ENCODE measurements at places on chromosomes 2 and 18.

- no peak for DNase-seq
Measured at GRCh38 chr18:36314098-36314497, 16.6 kb downstream of the FHOD3 start.

GRCh38 chr2:230861552-230862255, 3.0 kb upstream of the ITM2C start:
- no peak for DNase-seq

DNA sequence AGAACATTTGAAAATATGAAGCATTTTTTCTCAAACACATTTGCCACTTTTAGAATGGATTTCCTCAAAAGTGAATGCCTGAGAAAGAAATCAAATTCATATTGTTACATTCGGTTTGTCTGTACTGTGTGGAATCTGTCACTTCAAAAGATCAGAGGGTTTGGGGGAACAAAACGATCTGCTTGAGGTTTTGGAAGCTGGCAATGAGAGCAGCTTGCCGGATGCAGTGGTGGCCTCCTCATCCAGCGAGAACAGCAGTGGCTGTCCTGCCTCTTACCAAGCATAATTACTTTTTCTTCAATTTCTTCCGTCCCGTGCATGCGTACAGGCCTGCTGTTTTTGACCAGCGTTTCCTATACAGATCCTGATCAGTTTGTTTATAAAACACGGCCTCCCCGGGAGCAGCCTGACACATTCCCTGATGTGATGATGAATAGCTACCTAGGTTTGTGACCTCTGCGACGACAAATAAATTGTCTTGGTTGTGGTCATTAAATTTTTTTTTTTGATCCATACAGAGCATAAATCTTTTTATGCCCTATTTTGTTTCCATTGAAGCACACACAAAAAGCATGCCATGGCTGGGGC, 45.2 kb downstream of the ITGA6 start:
- DNase-seq = no peak

DNA sequence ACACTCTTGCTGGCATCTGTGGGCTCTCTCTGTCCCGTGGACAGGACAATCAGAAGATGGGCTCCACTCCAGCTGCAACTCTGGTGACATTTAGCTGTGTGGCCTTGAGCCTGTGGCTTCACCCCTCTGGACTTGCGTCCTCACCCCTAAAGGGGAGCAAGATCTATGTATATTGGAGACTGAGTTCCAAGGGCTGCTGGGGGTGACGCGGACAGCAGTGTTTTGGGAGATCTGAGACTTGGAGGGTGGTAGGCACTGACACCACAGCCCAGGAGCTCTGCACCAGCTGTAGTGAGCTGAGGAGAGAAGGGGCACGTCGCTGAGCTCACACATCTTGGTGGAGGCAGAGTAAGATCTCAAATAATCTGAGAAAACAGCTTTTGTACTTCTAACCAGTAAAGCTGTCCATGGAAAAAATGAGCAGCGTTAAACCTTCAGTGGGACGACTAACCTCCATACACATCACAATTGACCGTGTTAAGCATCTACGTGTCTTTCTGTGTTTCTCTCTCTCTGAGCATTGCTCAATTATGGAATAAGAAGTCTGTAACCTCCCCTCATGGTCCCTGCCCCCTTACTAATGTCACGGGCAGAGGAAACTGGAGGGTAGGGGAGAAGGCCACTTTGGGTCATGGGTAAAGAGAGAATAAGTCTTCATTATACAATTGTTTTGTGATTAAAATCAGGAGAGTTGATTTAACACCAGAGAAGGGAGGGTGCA, 85.8 kb downstream of the SH3RF3 start:
- DNase-seq = no peak

- DNase-seq = no peak
Measured at GRCh38 chr2:218368621-218369153, 12.0 kb downstream of the CATIP start.

All from activated B cell treated with CpG ODN at 0.5 μM for 24 hours (primary cell).